Upper lobe of right lung (tissue), 1 donor: ENCODE measurements at places on chromosomes 3 and 15. TPM values are rescaled to one million over a fixed set of nuclear protein-coding genes. Genes with fewer than 3 reads are reported as not detected.

DNA sequence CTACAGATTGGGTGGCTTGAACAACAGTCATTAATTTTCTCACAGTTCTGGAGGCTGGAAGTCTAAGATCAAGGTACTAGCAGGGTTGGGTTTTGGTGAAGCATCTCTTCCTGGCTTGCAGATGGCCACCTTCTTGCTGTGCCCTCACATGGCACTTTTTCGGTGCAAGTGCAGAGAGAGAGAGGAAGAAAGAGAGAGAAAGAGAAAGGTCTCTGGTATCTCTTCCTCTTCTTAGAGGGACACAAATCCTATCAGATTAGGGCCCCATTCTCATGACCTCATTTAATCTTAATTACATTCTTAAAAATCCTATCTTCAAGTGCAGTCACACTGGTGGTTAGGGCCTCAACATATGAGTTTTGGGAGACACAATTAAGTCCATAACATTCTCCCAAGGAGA lies 167.1 kb downstream of the NFKBIZ start:
- DNase-seq = no peak

The PRR20G gene
- total RNA-seq = not detected

DNA sequence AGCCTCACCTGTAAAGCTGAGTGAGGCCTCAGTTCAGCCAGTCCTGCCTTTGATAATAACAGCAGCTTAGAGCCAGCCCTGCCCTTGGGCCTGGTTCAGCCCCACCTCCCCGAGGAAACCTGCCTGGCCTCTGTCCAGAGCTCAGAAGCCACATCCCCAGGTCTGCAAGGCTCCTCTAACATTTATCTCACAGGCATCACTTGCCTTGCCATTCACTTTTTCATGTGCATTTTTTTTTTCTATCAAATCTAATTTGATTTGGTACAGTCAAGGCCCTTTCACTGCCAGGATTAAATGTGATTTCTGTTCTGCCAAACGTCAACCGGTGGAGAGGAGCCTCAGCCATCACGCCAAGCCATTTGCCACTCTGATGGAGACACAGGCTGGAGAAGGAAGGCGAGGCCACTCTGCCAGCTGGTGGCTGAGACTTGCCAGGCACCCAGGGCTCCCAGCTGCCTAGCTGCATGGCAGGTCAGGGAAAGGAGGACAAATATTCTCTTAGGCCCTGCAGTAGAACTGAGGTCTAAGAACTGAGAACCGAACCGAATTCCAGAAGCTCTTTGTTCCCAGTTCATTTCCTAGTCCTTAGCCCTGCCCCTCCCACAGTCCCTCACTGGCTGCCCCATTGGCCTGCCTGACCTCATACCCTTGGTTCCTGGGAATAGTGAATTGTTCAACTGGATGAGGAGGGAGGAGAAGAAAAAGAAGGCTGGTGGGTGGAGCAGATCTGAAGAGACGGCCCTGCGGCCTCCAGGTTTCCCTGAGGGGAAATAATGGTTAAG lies 76.4 kb downstream of the SPSB4 start:
- DNase-seq = no peak

GRCh38 chr15:42226648-42227047 lies 18.5 kb upstream of the VPS39 start:
- DNase-seq = no peak

GRCh38 chr15:62067448-62068044 lies 769 bp downstream of the C2CD4A start:
- peak; percentile 71 for DNase-seq

DNA sequence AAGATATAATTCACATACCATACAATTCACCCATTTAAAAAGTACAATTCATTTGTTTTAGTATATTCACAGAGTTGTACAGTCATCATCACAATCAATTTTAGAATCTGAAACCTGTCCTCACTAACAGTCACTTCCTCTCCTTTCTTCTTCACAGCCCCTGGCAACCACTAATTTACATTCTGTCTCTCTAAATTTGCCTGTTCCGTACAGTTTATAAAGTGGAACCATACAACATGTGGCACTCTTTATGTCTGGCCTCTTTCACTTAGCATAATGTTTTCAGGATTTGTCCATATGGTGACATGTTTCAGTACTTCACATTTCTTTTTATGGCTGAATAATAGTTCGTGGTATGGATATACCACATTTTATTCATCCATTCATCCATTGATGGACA lies 22.7 kb downstream of the ERICH6 start:
- no peak for DNase-seq

GRCh38 chr15:37806808-37807207 lies 127.6 kb upstream of the TMCO5A start:
- no peak for DNase-seq

The BFSP2 gene
- not detected for total RNA-seq

The DNAH12 gene
- total RNA-seq = 0.52 TPM

DNA sequence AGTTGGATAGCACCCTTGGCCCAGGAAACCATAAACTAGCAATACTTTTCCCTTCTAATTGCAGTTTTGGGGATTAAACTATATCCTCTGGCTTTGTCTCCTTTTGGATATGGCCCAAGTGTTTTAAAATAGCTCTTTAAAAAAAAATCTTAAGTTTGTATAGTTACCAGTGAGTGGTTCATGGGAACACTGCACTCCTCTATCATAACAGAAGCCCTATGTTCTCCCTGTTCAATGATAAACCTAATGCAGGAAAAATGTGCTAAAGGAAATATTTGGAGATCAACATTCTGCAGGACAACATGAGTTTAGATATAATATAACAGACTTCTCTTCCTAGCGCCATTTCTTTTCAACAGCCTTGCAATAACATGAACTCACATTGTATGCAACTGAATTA lies 13.1 kb downstream of the MRPL47 start:
- DNase-seq = no peak

The HTR3E gene
- total RNA-seq = not detected

The CCDC54 gene
- not detected for total RNA-seq

The GPR149 gene
- not detected for total RNA-seq

DNA sequence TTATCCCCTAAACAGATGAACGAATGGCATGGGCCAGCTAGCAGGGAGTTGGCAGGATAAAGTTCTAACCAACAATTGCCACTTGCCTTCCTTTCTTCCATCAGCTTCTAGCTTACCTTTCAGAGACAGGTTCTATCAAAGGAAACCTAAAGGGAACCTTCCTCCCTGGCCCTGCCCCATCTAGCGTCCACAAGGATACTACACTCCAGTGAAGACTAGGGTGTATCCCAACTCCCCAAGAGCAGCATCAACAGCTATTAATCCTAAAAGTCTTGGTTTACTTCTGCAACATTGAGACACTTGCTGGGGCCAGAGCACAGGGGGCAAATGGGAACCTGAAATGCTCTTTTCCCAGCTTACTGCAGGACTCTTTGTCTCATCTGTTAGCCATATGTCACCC lies 37.0 kb upstream of the TMC3 start:
- no peak for DNase-seq

The ZIC4 gene
- not detected for total RNA-seq

GRCh38 chr3:179713643-179714090 lies 60.8 kb downstream of the USP13 start:
- no peak for DNase-seq

DNA sequence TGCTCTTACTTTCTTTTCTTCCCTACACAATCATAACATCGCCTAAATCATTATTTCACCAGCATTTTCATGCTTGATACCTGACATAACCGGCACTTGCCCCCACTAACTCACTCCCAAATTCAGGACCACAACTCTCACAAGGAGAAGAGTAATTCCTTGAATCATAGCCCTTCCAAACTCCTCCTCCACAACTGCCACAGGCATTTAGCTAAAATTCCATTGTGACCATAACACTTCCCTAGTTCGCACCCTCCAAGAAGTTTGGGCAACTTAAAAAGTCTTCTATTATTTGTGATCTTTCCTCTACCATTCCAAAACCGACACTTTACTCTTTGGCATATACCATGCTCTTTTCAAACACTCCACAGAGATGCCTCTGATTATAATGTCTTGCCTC lies 59.4 kb upstream of the XRN1 start:
- DNase-seq = no peak

The XYLB gene
- total RNA-seq = 3.1 TPM

- DNase-seq = no peak
Measured at GRCh38 chr15:63059573-63060216, 17.1 kb downstream of the TPM1 start.

- DNase-seq = no peak
Measured at GRCh38 chr3:25495726-25496253, 67.7 kb downstream of the RARB start.

GRCh38 chr15:99671926-99672635 lies 61.2 kb downstream of the LYSMD4 start:
- DNase-seq = no peak

- no peak for DNase-seq
Measured at GRCh38 chr15:86167841-86168240, 88.2 kb downstream of the AGBL1 start.

GRCh38 chr15:98398056-98398455 lies 250.3 kb upstream of the IGF1R start:
- no peak for DNase-seq

DNA sequence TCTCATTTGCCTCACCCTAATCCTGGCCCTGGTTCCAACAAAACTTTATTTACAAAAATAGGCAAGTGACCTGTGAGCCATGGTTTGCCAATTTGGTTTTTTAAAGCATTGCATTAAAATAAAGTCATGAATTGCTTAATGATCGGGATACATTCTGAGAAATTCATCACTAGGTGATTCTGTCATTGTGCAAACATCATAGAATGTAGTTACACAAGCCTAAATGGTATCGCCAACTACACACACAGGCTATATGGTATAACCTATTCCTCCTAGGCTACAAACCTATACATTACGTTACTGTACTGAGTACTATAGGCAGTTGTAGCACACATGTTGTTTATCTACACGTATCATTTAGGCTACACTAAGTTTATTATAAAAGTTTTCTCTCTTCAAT lies 45.9 kb upstream of the SSR3 start:
- DNase-seq = no peak

The TERC gene
- 5.4 TPM for total RNA-seq

The CDC25A gene
- 0.90 TPM for total RNA-seq

The STRC gene
- total RNA-seq = not detected

DNA sequence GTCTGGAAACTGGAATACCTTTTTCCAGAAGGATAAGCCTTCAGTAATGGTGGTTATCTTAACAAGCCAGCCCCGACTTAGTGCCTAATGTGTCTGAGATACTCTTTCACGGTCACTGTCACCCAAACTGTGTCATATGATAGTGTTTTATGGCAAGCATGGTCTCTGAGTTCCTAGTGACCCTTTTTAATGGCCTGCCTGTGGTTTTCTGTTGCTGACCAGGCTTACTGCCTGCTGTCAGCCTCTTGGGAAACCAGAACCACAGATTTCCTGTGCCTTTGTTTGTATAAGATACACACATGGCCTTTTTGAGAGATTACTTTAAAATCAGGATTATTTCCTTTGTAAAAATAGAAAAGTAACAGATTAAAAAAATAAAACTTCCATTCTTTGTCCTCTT lies 22.4 kb downstream of the HPS3 start:
- no peak for DNase-seq

The PLIN1 gene
- total RNA-seq = 1.1 TPM

The CAMK2N2 gene
- not detected for total RNA-seq

DNA sequence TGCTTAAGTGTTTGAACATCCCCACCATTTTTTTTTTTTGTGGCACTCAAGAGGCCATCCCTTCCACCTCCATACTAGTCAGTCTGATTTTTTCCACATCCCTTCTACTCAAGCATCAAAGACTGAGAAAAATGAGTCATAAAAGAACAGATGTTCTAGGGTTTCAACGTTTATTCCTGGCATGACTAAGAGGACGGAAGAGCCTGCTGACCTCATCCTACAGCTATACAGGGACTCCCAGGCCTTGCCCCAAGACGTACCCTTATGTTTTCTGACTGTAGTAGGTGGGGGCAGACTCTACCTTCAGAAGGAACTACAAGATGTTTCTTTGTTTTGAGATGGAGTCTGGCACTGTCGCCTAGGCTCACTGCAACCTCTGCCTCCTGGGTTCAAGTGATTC lies 3.3 kb upstream of the ITPKA start:
- no peak for DNase-seq

The GNAT1 gene
- total RNA-seq = not detected

- DNase-seq = no peak
Measured at GRCh38 chr15:96047255-96047931, 283.1 kb upstream of the NR2F2 start.

GRCh38 chr15:40412095-40412759 lies 6.6 kb downstream of the IVD start:
- no peak for DNase-seq

GRCh38 chr15:85112997-85113396 lies 131.3 kb downstream of the PDE8A start:
- DNase-seq = no peak

DNA sequence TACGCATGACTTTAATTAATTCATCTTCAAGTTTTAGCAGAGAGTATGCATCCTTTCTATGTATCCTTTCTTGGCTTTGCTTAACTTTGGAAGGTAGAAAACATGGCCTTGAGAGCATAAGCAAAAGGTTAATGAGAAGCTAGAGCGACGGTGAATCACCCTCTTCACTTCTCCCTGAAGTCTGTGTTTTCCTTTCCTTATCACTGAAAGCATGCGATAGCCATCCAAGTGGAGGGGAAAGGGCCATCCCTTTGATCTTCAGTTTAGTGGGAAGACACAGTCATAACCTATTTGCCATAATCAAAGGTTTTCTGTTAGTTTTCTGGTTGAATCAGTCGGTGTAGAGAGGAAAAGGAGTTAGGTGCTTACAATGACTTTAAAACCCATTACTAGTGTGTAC lies 354.0 kb upstream of the ROBO2 start:
- no peak for DNase-seq

The IDH2 gene
- 43.1 TPM for total RNA-seq

DNA sequence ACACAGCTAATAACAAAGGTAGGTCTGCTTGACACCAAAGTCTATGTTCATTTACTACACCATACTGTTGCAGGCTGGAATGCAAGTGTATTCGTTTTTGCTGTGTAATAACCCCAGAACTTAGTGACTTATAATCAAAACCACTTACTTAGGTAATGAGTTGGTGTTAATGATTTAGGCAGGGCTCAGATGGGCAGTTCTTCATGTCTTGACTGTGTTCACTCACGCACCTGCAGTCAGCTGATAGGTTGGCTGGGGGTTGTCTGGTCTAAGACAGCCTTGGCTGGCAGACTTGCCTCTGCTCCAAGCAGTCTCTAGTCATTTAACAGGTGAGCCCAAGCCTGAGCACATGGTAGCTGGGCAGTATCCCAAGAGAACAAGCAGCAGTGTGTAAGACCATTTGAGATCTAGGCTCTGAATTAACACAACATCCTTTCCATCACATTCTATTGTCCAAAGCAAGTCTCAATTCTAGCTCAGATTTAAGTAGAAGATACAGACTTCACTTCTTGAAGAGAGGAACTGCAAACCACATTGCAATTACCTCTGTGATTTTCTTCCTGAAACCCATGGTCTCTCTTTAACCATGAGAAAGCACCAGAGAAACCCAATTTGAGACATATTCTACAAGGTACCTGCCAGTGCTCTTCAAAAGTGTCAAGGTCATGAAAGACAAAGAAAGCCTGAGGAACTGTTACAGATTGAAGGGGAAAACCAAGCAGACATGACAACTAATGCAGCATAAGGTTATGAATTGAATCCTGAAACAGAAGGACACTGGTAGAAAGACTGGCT lies 13.3 kb upstream of the DCLK3 start:
- DNase-seq = no peak

- no peak for DNase-seq
Measured at GRCh38 chr15:57554812-57555179, 36.9 kb upstream of the MYZAP start.

The POC1A gene
- total RNA-seq = 2.5 TPM

GRCh38 chr3:124234852-124235252 lies 242.9 kb upstream of the ROPN1 start:
- no peak for DNase-seq

- no peak for DNase-seq
Measured at GRCh38 chr15:101667881-101668280, 15.7 kb upstream of the TM2D3 start.

The MFAP1 gene
- 21.0 TPM for total RNA-seq

- no peak for DNase-seq
Measured at GRCh38 chr15:65998486-65998885, 129.2 kb downstream of the RAB11A start.
